EL (cell line): ENCODE measurements at places on chromosomes 11 and 22.
A peak's percentile ranks its signal among the peaks of the same experiment; 100 is the strongest.

GRCh38 chr11:12731841-12732336, 57.7 kb downstream of the TEAD1 start:
- peak; percentile 79 for DNase-seq

- no peak for DNase-seq
These were observed 54.7 kb upstream of the LYVE1 start for GRCh38 chr11:10622957-10623791.

GRCh38 chr11:30365793-30366517, 43.1 kb downstream of the ARL14EP start:
- no peak for DNase-seq

DNA sequence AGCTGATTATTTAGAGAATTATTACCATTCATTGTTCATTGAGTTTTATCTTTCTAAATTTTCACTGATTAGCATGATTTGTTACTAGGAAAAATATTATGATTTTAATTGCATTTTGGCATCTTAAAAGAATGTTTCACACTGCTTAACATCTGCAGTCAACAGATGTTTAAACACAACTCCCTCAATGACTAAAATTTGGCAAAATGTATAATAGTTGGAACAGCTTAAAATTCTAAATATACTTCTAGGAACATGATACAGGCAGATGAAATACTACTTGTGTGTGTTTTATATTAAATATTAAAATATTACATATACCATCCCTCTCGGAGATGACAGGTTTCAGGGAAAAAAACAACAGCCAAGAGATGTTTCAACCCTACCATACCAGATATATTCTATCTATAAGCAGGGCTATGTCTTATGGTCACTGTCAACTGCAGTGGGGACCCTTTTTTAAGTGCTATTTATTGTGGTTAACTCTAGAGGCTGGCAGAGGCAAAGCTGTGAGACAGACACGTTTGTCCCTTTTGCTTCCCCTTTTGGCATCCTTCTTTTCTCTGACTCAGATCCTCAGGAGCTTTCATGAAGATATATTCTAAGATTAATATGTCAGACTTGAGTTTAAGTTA, 81.9 kb downstream of the BDNF start:
- DNase-seq = peak; percentile 24

DNA sequence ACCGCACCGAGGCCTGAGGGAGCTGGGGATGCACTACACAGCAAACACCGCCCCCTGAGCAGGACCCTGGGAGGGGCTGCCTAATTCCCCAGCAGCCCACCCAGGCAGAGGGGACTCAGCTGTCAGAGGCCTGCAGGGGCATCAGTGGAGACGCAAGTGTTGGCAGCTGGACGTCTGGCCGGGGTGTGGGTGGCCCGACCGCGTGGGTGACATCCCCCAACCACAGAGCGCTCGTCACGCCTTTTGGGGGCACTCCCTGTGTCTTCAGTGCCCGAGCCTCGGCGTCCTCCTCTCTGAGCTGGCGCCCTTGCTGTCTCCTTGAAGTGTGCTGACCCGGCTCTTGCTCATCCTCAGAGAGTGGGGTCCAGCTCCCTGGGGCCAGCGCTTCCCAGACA, 150.2 kb downstream of the BRD1 start:
- no peak for DNase-seq

DNA sequence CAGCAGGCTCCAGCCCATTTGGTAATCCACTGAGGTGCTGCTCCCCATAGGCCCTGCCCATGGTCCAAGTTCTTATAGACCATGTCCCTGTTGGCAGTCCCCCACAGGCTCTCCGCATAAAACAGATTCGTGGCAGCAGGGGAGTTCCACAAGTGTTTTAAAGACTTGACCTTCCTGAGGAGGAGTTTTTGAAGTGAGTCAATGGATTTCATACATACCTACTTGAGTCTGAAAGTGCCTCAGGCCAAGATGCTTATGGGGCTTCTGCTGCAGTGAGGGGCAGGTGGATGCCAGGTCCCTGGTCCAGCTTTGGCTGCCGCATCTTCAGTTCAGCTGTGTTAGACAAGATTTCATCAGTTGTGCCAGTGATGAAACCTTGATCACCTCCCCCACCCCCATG, 43.3 kb downstream of the CABIN1 start:
- peak; percentile 70 for DNase-seq

DNA sequence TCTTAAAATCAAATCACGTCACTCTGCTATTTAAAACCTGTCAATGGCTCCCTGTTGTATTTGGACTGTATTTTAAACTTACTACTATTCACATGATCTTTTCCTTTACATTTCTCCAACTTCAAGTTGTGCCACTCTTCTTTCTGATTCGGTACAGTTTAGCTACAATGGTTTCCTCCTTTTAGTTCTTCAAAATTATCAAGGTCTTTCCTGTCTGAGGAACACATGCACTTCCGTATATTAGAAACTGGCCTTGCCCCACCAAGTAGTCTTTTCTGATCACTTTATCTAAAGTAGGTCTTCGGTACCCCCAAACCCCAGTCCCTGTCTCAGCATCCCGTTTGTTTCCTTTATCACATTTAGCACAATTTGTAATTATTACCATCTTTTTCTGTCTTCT, 81.8 kb downstream of the MTMR3 start:
- DNase-seq = no peak

- no peak for DNase-seq
These were observed 104.0 kb upstream of the AKIP1 start for GRCh38 chr11:8806974-8807373.

DNA sequence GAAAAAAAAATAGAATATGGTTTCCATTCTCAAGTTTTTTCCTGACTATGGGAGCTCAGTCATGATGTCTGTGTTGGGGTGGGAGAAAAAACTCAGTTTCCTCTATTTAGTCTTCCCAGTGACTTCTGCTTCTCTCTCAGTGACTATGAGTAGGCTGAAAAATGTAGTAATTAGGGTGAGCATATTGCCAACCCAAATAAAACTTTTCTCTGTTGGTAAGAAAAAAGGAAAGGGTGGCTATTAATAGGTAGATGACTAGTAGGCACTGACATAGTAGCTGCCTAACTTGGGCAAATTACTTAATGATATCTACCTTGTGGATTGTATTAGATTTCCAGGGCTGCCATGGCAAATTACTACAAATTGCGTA, 34.2 kb upstream of the BIRC3 start:
- DNase-seq = no peak

DNA sequence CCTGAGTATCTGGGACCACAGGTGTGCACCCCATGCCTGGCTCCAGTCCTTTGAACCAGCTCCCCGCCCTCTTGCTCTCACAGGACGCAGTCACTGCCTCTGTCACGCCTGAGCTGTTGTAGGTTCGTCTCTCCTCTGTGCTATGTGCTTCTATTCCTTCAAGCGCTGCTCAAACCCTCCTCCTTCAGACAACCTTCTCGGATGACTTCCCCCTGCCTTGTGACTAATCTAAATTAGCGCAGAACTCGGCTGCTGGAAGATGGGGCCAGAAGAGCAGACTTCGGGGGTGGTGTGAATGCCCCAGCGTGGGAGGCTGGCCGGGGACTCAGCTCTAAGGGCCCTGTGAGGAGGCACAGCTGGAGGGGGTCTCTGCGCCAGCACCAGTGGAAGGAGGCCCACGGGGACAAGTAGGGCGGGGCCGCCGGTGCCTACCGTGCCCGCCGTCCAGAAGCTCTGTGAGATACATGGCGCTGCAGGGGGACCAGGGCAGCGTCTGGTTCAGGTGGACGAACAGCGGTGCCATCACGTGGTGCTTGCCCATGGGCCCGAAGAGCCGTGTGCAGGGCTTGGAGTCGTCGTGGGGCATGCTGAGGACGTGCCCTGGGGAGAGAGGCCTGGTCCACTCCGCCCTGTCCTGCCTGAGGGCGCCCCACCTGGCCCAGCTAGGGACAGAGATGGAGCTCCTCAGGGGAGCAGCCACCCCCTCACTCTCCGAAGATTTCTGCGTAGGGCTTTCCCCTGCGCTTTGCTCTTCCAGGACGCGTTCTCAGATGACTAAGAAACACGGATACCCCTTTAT, 12.5 kb downstream of the ADAMTS8 start:
- DNase-seq = no peak

DNA sequence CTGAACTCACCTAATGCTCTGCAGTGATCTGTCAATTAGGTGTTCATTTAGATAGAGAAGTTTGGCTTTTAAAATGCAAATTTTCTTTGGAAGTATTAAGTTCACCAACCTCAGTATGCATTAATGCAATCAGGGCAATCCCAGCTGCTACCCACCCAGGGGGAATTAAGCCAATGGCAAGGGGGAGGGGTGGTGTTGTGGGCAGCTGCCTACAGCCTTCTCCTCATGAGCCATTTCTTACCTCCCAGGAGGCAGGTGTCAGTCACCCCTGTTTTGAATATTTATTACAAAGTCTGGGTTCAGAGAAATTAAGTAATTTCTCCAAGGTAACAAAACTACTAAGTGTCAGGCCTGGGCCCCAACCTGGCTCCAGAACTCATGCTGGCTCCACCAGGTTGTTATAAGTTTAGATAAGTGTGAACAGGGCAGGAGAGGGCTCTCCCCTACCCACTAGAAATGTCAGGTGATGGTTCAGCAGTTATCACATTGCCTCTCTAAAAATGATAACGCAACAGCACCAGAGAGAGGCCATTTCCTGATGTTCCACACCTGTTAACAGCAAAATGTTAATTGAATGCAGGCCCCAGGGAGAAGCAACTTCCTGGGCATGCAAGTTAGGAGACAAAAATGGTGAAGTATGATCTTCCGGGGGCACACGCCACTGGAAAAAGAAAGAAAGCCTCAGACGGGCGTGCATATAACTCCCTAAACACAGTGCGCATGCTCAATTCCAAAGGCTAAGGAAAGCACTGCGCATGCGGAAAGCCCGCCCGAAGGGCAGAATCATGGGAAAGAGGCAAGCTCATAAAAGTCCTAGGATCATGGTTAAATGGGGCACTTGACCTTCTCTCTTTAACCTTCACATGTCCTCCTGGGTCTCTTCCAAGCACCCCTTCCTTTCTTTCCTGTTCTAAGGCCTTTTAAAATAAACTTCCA, 35.4 kb upstream of the GNAZ start:
- no peak for DNase-seq

- no peak for DNase-seq
These were observed 468.9 kb downstream of the NTM start for GRCh38 chr11:131839326-131839725.

DNA sequence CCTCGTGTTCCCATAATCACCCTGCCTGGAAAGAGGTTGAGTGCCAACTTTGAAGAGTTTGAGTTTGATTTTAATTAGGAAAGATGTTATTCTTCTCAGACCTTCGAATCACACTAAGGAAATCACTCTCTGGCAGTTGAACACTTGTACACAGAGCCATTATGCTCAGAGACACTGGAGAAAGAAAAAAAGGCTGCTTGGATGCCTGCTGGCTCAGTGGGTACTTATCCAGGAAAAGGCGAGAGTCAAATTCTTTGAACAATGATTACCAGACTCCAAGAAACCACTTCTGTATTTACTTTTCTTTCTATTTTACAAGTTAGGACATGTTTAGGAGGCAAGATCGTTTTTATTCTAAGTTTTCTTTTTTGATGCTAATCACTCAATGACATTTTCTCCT, 438.5 kb upstream of the FAT3 start:
- DNase-seq = no peak

GRCh38 chr11:31720671-31721365, 90.3 kb downstream of the PAX6 start:
- no peak for DNase-seq

GRCh38 chr11:62555464-62556107, 9.0 kb upstream of the AHNAK start:
- peak; percentile 36 for DNase-seq

DNA sequence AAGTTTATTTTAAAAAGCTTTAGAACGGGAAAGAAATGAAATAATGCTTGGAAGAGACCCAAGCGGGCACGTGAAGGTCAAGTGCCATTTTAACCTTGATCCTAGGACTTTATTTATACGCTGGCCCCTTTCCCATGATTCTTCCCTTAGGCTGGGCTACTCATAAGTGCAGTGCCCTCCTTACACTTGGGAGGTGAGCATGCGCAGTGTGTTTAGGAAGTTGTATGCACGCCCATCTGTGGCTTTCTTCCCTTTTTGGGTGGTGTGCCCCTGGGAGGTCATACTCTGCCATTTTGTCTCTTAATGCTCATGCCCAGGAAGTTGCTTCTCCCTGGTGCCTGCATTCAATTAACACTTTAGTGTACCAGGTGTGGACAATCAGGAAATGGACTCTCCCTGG, 239.7 kb downstream of the SWAP70 start:
- DNase-seq = no peak

DNA sequence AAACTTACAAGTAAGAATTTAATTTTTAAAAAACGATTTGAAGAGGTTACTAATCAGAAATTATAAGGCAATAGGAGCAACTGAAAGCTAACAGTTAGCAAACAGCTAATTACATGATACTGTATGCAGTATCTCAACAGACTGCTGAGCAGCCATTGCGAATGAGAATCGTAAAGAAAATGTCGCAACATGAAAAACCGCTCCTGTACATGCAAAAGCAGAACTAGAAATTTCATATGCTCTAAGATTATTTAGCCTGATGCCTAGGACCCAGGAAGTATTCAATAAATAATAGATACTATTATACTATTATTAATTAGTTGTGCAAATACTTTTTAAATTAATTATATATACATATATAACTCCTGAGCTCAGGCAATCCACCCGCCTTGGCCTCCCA, 48.7 kb upstream of the EP300 start:
- no peak for DNase-seq

DNA sequence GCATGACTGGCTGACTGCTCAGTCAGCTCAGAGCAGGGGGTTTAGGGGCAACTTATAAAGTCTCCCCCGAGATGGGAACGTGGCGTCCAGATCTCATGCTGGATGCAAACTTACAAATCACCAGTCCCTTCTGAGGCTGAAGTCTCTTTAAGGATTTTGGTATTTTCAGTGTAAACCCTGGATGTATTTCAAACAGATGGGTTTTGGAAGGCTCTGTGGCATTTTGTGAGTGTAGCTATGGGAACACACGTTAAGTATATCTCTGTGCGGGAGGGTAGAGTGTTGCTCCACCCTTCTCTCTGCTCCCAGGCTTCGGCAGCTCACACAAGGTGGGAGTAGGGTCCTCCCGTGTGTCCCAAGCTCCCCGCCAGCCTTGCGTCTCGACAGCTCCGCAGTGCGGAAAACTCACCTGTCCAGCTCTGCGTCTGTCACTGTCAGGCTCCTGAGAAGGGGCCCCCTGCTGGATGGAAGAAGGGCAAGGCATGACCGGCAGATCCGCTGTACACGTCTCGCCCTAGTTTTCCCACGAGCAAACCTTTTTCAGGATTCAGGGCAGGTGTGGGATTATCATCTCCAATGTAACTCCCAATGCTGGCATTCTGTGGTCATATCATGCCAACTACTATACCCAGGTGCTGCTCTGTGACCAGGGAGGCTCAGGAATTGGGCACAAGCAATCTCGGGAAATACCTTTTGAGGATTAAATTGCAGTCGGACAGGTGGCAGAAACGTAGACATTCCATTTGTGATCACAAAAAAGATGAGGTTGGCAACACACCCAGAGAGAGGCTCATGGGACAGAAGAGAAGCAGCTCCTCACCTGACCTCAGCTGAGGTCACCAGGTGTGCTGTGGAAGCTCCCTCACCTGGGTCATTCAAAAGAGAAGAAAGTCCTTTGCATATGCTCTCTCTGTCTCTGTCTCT, 313.9 kb upstream of the B3GAT1 start:
- no peak for DNase-seq

- DNase-seq = no peak
These were observed 61.8 kb downstream of the FAM83F start for GRCh38 chr22:40056559-40056958.

GRCh38 chr22:42163515-42163914, 32.9 kb upstream of the CYP2D6 start:
- DNase-seq = no peak
